ENCODE measurements at places on chromosomes 7 and 10. TPM values are rescaled to one million over a fixed set of nuclear protein-coding genes. Genes with fewer than 3 reads are reported as not detected.

TBX20 gene
- total RNA-seq, result 1.5 TPM

OR2A2 gene
- total RNA-seq, result not detected

TMEM140 gene
- total RNA-seq, result 32.4 TPM

PIK3AP1 gene
- total RNA-seq, result 35.7 TPM

MCU gene
- 6.6 TPM for total RNA-seq

MCM10 gene
- total RNA-seq, result 0.33 TPM

RBP3 gene
- total RNA-seq, result not detected

DNA sequence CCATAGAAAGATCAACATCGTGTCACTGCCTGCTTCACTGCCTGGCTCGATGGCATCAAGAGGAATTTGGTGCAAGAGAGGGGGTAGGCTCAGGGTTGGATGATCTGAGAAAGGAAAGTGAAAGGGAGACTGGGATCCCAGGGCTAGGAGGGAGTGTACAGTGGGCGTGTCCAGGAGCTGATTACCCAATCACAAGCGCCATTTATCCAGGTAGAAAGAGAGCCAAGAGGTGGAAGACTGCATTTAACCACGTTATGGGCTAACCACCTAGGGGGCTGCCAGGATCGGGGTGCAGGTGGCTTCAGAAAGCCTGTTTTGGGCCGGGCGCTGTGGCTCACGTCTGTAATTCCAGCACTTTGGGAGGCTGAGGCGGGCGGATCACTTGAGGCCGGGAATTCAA, 10.3 kb downstream of the PODXL start:
- DNase-seq, result no peak

GRCh38 chr10:87706731-87707130, 47.1 kb downstream of the PAPSS2 start:
- DNase-seq, result peak; percentile 56

DNA sequence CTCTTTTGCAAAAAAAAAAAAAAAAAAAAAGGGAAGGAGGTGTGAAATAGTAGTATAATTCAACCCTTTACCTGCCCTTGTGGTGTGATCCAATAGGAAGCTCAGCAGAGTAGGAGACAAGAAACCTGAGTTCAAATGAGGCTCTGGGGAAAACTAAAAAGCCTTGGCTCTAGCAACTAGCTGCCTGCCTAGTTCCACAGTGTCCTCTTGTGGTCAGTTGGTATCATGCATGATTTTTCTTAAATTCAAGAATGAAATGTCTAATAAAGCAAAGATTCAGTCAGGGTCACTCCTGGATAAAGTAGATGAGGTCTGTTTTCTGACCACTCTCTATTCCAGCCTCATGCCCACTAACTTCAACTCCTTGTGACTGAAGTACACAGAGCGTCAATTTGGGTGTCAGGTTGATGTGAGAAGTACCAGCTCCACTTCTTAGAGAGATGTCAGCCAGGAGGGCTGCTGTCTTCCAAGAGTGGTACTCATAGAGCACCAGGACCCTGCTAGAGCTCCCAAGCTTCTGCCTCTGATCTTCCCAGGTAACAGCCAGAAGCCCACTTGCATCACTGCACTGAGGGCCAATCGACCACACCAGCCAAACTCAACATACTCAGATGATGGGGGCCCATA, 10.5 kb downstream of the LSM5 start:
- no peak for DNase-seq

- no peak for DNase-seq
These were observed 322.7 kb downstream of the GFRA1 start for GRCh38 chr10:115950320-115950719.

GRCh38 chr10:4822208-4822607, 3.8 kb upstream of the AKR1E2 start:
- DNase-seq, result no peak

- no peak for DNase-seq
These were observed 1124.7 kb downstream of the DNAJB9 start for GRCh38 chr7:109694149-109695071.

DNA sequence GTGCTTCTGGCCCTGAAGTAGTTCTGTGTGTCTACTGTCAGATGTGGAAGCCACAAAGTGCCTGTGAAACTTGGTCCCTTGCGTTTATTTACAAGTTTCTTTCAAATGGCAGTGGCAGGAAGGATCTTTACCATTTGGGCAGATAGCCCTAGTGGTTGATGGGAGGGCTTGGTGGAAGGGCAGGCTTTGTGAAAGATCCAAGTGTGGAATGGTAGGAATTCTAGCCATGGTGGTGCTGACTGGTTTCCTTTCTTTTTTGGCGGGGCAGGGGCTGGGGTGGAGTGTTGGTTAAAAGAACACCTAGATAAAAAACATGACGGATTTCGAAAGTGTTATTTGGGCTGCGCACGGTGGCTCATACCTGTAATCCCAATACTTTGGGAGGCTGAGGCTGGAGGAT, 27.0 kb downstream of the AUTS2 start:
- no peak for DNase-seq

GRCh38 chr7:157096286-157097055, 42.3 kb upstream of the UBE3C start:
- DNase-seq, result no peak

All from left lobe of liver (tissue), 2 donors.